Right cardiac atrium (tissue), 5 donors: ENCODE measurements at places on chromosomes 7 and 10.

- DNase-seq = no peak
These were observed 190.2 kb downstream of the TNS3 start for GRCh38 chr7:47391726-47392125.

DNA sequence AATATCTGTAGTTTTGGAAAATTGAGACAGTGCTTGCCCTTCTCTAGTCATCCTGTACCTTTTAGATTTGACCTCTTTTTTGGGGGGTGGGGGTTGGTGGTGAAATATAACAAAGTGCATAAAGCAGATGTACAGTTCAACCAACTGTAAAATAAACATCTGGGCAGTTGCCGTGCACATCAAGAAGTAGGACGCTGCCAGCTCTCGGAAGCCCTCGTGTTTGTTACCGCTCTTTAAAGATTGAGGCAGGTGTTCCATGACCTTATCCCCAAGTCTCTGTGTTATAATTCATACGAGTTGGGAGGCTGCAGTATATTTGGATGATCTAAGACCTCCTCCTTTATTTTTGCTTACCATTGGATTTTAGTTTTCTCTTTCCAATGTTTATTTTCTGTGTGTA is 55.1 kb downstream of the SDK1 start:
- DNase-seq = no peak

- DNase-seq = no peak
These were observed 19.9 kb downstream of the TMEM270 start for GRCh38 chr7:73880755-73881328.

DNA sequence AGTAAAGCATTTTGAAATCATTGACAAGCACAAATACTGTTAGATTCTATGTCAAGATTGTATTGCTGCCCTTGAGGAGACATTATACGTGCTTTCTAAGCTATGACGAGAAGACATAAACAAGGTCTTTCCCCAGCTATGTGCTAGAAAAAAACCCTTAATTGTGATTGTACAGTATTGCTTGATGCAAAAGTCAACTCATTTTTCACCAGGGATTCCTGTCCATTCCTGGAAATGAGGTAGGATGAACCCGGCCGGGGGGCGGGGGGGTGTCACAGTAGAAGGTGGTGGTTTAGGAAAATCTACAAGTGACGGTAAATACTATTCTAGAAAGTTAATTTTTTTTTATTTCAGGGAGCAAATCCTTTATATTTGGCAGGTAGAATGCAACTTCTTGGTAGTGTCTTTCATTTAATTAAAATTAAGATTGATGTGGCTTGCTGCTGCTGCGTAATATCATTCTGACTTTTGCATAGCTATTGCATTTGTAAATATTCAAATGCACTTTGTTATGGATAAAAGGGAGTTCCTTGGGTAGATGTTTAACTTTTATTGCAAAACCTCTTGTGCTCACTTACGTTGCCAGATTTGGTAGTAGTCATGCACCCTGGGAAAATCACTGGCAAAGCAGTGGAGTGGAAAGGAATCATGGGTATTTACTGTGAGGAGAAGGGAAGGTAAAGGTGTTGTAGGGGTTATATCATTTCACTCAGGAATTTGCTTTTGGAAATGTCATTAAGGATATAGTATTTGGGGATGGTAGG is 164.4 kb upstream of the PRPS1L1 start:
- no peak for DNase-seq
